ENCODE measurements at places on chromosomes 5 and 9.

GRCh38 chr9:78351816-78352215 lies 54.9 kb downstream of the PSAT1 start:
- DNase-seq, result no peak

GRCh38 chr5:937151-937924 lies 44.7 kb downstream of the TRIP13 start:
- DNase-seq, result no peak

- DNase-seq, result no peak
These were observed 11.6 kb upstream of the CLTB start for GRCh38 chr5:176427971-176428370.

- peak; percentile 32 for DNase-seq
These were observed 950 bp downstream of the RGMB start for GRCh38 chr5:98774192-98775033.

DNA sequence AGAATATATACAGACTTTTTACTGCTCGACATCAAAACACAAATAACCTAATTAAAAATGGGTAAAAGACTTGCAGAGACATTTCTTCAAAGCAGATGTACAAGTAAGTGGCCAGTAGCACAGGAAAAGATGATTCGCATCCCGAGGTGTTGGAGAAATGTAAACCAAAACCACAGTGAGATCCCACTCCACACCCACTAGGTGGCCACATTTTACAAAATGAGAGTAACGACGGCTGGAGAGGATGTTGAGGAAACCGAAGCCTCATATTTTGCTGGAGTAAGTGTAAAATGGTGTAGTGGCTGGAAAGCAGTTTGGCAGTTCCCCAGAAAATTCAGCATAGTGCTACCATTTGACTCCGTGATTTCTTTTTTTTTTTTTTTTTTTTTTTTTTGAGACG lies 21.3 kb upstream of the GBGT1 start:
- peak; percentile 56 for DNase-seq

GRCh38 chr5:15526413-15526812 lies 26.4 kb downstream of the FBXL7 start:
- DNase-seq, result no peak

GRCh38 chr5:172779691-172780341 lies 8.8 kb upstream of the DUSP1 start:
- no peak for DNase-seq

DNA sequence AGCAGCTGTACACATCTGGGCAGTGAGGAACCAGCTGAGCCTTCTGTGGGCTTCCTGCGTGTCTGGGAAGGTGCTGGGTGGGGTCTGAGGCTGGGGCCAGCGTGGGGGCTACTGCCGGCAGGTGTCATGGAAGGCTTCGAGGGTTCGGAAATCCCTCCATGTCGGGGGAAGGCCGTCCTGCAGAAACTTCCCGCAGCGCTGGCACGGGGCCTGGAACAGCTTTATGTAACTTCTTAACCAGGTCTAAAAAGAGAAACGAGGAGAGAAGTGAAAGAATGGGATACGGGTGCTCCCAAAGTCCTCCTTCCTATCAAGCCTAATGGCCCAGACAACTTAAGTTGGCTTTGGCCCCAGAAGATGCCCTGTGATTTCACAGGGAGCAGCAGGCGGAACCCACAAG lies 120.6 kb upstream of the RAPGEF1 start:
- DNase-seq, result no peak

GRCh38 chr5:40734986-40735385 lies 20.8 kb downstream of the TTC33 start:
- peak; percentile 34 for DNase-seq

- DNase-seq, result peak; percentile 10
These were observed 5.3 kb downstream of the SLC36A3 start for GRCh38 chr5:151298063-151298855.

DNA sequence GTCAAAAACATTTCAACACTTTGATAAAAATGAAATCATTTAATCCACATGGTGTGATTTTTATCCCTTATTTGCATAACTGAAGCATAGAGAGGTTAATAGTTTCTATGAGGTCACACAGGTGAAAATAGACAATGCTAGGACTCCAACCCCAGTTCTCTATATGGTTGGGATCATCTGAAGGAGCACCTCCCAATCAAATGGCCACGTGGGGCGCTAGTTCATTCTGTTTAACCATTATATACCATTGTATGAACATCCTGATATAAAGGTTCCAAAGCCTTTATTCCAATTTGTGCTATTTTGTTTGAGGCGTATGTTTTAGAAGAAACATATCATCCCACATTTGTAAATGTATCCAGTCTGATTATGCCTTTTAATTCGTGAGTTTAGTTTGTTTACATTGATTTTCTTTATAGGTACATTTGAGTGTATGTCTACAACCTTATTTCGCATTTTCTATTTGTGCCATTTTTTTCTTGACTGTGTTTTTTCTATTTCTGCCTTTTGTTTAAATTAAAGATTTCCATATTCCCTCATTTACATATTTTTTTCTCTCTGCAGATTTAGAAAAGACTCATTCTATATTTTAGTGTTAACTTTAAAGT lies 1092.0 kb downstream of the MAT2B start:
- no peak for DNase-seq

GRCh38 chr9:123742009-123742767 lies 187.7 kb downstream of the DENND1A start:
- DNase-seq, result peak; percentile 39

- no peak for DNase-seq
These were observed 542.4 kb downstream of the RAB3C start for GRCh38 chr5:59125011-59125961.

- DNase-seq, result no peak
These were observed 232.8 kb downstream of the DOCK8 start for GRCh38 chr9:447230-448025.

- no peak for DNase-seq
These were observed 189.7 kb downstream of the ATPSCKMT start for GRCh38 chr5:10059980-10060379.

DNA sequence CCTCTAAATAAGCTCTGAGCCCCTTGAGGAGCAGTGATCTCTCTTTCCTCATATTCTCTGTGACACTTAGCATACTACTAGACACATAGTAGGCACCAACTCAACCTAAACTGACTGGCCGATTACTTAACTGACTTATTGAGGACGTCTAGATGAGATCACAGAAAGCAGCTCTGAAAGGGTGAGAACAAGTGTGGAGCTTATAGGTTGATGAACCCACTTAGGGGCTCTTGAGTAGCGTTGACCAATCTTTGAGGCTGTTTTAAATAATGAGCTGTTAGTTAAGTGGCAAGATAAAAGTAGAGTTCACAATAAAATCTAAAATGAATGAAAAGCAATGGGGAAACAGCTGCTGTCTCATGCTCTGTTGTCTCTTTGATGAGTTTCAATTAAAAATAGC lies 124.7 kb upstream of the TNPO1 start:
- DNase-seq, result no peak

DNA sequence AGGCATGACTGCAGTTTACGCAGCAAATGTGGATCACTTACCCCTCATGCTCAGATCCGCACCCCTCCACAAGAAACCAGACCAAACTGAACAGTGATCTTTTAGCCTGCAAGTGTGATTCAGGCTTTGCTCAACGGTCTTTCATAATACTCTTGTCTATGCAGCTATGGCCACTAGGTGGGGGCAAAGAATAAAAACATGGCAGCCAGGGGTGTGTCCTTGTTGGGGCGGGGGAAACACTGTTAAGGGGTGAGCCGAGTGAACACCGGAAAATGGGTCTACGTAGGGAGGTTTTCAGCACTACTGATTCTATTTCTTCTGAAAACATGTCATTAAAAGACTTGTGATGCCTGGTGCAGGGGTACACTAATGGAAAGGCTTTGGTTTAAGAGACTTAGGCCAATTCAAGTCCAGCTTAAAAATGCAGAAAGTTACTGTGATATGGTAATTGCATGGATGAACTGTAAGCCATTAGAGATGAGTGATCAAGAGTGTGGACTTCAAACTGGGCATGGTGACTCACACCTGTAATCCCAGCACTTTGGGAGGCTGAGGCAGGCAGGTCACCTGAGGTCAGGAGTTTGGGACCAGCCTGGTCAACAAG lies 49.9 kb upstream of the GPR151 start:
- peak; percentile 23 for DNase-seq

DNA sequence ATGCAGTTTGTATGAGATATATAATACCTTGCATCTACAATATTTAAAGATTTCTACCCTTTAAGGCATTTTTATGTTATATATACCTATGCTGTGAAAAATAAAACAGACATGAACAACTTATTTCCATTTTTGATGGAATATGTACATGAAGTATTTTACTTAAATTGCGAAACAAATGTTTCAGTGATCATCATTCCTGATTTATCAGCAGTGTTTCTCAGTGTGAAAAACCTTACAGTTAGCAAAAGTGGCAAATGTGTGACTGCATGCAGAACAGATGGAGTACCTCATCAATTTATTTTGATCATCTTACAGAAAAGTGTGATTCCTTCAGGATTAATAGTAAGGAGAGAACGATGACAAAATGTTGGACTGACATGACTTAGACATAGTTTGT lies 43.1 kb downstream of the PRR16 start:
- no peak for DNase-seq

DNA sequence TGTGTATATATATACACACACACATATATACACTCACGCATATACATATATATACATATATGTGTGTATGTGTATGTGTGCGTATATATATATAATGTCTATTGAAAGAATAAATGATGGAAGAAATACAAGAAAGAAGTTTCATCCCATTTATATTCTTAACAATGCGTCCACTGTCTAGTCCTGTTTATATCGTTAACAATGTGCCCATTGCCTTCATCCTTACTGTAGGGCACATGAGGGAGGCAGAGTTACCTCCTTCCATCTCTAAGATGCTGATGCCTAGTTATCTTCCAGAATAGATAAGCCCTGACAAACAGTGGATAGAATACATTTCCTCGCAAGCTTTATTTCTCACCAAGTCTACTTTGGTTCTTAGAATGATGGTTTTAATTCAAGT lies 389.8 kb upstream of the SEMA6A start:
- no peak for DNase-seq

- DNase-seq, result no peak
These were observed 205.3 kb downstream of the SLCO4C1 start for GRCh38 chr5:102090770-102091169.

- DNase-seq, result no peak
These were observed 305.9 kb downstream of the CYLC2 start for GRCh38 chr9:103301051-103301450.

GRCh38 chr5:83428126-83428525 lies 43.4 kb upstream of the VCAN start:
- DNase-seq, result no peak

GRCh38 chr5:10519729-10520128 lies 44.1 kb upstream of the ANKRD33B start:
- no peak for DNase-seq

- DNase-seq, result peak; percentile 62
These were observed 405.8 kb upstream of the TLE4 start for GRCh38 chr9:79166005-79166404.

- no peak for DNase-seq
These were observed 45.7 kb upstream of the IRX2 start for GRCh38 chr5:2797160-2797559.

DNA sequence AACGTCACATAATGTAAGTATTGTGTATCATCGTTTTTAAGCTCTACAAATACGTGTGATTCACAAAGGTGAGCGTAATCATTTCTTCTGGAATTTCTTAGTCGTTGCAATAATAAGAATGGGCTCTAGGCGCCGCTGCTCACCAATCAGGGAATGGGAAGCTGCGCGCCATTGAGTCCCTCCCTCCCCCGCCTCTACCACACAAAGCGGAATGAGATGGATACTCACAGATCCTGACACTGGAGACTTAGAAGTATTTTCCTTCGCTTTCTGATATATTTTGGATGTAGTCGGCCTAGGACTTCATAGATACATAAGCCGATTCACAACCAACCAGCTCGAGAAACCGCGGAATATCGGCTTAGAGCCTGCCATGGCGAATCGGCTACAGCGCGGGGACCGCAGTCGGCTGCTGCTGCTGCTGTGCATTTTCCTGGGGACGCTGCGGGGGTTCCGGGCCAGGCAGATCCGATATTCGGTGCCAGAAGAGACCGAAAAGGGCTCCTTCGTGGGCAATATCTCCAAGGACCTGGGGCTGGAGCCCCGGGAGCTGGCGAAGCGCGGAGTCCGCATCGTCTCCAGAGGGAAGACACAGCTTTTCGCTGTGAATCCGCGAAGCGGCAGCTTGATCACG lies at the start of gene PCDHGA11:
Gene PCDHGA11, plus strand, starts transcription at position 197 of the 634 bp plus-strand sequence. Its CDS starts 177 bp downstream, at position 374.
- DNase-seq, result no peak

GRCh38 chr9:80156262-80156661 lies 584.5 kb downstream of the TLE4 start:
- DNase-seq, result no peak

GRCh38 chr5:88888848-88889188 lies 5.8 kb upstream of the MEF2C start:
- DNase-seq, result no peak

GRCh38 chr5:53908757-53909156 lies 348.3 kb downstream of the NDUFS4 start:
- no peak for DNase-seq

DNA sequence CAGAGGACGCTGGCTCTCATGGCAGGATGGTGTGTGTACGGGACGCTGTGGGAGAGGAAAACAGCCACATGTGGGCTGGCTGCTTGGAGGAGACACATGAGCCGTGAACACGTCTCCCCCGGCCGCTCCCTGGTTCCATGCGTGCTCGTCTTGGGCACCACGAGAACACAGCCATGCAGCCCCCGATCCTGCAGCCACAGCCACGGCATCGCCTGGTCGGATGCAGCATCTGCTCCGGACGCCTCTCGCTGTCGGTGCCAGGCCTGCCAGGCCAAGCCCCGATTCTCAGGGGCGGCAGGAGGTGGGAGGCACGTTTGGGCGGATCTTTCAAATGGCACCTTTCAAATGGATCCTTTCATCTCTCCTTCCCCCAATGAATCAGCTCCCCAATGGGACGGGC lies 3.2 kb downstream of the LCN10 start:
- no peak for DNase-seq

DNA sequence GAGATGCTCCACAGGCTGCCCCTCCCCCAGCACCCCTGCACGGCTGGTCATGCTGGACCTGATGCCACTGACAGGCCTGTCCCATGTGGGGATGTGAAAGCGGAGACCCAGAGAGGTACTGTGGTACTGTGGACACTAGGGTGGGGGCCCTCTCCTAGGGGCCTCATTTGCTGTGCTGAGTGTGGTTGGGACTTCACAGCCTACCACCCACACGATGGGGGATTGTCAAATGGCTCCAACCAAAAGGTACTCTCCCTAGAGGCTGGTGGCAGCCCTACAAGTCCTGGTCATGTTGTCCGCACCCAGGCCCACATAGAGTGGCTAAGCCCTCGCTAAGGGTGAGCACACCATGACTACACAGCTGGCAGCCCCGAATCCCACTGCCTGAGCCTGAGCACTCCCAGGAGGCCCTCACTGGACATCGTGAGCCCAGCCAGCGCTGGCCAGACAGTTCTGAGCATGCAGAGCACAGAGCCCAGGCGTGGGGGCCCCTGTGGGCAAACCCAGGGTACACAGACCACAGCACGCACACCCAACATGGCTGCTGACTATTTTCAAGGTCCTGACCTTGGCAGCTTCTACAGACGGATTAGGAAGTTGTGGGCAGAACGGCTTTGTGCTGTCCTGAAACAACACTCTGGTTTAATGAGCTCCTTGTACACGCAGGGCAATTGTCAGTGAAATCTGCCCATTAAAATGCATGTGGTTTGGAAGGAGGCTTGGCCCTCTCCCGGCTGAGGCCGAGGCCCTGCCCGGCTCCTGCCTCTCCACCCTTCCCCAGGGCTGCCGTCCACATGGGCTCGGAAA lies 214.1 kb downstream of the HSPA4 start:
- DNase-seq, result no peak
